ENCODE measurements at places on chromosomes 3 and 15.

DNA sequence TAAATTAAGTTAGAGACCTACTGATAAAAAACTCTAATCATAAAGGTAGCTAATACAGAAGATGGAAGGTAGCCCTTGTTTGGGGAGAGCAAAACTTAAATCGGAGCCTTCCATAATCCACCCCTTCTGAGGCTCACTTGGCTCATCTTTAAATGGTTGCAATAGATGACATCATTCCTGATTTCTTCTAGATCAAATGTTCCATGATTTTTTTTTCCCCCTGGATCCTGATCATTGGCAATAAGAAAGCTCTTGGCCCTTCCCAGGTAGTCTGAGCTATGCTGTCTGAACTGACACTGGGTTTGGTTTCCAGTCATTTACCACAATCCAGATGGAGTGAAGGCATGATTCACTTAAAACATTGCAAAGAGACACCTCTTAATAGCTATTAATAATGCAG is 92.5 kb downstream of the PIK3R4 start:
- no peak for DNase-seq

- DNase-seq, result peak; percentile 27
Observed at GRCh38 chr3:48042071-48042760, 26.0 kb upstream of the MAP4 start.

- DNase-seq, result no peak
Observed at GRCh38 chr3:115685097-115685496, 61.8 kb downstream of the GAP43 start.

DNA sequence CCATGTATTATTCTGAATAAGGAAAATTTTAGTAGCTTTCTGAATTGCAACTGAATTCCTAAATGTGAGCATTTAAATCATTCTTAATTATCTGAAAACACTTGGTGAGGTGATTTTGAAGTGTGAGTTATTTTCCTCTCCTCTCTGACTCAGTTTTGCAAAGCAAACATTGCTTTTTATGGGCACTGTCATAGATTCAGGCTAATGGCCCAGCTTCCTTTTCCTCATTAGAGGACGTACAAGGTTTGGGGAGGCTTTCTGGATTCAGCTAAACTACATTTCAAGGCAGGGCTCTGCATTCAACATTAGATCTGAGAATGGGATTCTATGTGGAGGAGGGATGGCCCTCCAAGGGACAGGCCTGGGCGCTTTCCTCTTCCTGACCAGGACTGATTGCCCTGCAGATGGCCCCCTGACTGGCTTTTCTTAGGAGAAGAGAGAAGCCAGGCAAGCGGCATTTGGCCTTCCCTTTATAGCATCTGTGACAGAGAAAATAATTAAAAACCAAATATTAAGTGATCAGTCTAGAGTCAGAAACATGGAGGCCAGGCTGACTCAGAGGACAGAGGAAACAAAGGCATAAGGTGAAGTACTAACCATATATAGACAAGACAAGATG is 53.0 kb upstream of the STXBP5L start:
- peak; percentile 32 for DNase-seq

DNA sequence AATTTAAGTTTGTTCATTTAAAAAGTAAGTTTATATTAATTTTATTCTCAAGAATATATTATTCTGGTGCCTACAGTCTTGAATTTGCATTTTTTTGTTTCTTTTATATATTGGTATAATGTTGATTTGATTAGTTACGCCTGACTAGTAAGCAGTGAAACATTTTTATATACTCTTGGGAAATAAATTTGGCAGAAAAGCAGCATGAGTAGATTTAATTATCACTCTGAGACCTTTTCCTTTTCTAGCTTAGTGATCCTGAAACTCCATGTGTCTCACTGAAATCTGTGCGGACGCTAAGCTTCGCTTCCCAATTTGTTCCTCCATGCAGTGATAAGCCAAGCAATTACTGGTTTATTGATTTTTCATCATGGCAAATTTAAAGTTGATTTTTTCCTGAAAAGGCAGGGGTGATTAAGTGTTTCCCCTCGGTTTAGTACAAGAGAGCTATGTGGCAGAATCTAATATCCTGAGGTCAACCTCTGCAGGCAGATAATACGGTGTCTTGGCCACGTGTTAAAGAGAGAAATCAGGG is 87.2 kb upstream of the MLF1 start:
- DNase-seq, result no peak

DNA sequence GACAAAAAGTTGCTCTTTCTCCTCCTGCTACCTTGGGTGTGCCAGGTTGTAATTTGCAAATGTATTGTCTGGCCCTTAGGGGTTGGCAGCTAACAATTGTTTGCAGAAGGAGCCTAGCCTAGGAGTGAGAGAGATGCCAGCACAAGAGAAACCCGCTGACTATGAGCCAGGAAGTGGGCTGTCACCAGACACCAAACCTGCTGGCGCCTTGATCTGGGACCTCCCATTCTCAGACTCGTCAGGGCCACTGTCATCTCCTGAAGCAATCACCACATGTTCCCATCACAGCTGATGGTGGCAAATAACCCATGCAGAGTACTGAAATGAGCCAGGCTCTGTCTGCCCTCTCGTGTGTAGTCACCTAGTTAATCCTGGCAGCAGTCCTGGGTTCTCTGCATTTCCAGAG is 406.4 kb upstream of the NPAP1 start:
- peak; percentile 5 for DNase-seq

GRCh38 chr3:4712109-4712508 is 219.0 kb downstream of the ITPR1 start:
- DNase-seq, result peak; percentile 99

DNA sequence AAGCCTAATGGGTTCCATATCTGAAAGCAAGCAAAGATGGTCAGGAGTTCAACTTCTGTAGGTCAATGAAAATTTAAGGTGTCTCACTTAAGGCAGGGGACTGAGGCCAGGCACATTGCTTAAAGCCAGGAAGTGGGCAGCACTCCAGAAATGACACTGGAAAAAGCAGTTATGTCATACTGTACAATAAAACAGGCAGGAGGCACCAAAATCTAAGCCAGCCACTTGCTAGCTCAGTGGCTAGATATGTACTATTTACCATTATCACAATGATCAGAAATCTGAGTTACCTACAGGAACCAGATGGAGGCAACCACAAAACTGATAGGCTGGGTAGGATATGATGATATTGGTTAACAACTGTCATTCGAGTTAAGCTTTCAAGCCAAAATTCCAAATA is 57.3 kb downstream of the FRMD5 start:
- DNase-seq, result peak; percentile 25

DNA sequence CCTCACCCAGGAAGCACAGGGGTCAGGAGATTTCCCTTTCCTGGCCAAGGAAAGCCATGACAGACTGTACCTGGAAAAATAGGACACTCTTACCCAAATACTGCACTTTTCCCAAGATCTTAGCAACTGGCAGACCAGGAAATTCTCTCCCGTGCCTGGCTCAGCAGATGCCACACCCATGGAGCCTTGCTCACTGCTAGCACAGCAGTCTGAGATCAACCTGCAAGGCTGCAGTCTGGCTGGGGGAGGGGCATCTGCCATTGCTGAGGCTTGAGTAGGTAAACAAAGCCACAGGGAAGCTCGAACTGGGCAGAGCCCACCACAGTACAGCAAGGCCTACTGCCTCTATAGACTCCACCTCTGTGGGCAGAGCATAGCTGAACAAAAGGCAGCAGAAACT is 567.3 kb upstream of the LMCD1 start:
- no peak for DNase-seq

- DNase-seq, result no peak
Observed at GRCh38 chr3:170024581-170024980, 13.2 kb upstream of the GPR160 start.

- peak; percentile 31 for DNase-seq
Observed at GRCh38 chr3:181718369-181718768, 6.6 kb downstream of the SOX2 start.

DNA sequence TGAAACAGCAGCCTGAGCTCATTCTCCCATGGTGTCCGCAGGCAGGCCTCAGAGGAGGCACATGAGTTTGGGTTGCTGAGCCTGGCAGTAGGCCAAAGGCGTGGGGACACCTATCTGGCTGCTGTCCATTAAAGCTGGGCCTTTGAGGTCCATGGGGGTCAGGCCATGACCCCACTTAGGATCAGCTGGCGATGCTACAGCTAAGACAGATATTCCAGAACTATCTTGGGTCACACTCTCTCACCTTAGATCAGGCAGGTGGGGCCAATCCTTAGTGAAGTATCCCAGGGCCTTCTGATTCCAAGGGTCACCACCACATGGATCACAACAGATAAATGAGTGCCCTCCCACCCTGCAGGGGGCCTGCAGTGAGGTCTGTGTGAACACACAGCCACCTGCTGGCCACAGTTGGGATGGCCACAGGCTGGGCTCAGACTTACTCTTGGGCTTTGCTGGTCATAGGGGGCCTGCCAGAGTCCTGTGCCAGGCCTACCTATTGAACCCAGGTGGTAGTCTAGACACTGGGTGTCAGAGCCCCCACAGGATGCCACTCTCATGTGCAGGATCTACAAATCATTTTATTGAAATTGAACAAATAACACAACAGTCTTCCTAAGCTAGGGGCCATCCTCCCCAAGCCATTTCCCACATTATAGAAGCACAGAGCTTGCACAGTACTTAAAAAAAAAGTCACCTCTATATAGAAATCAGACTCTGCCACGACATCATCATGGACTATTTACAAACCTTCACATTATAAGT is 2.0 kb upstream of the HYAL2 start:
- peak; percentile 49 for DNase-seq

GRCh38 chr15:90883526-90883975 is 753 bp upstream of the FES start:
- no peak for DNase-seq

DNA sequence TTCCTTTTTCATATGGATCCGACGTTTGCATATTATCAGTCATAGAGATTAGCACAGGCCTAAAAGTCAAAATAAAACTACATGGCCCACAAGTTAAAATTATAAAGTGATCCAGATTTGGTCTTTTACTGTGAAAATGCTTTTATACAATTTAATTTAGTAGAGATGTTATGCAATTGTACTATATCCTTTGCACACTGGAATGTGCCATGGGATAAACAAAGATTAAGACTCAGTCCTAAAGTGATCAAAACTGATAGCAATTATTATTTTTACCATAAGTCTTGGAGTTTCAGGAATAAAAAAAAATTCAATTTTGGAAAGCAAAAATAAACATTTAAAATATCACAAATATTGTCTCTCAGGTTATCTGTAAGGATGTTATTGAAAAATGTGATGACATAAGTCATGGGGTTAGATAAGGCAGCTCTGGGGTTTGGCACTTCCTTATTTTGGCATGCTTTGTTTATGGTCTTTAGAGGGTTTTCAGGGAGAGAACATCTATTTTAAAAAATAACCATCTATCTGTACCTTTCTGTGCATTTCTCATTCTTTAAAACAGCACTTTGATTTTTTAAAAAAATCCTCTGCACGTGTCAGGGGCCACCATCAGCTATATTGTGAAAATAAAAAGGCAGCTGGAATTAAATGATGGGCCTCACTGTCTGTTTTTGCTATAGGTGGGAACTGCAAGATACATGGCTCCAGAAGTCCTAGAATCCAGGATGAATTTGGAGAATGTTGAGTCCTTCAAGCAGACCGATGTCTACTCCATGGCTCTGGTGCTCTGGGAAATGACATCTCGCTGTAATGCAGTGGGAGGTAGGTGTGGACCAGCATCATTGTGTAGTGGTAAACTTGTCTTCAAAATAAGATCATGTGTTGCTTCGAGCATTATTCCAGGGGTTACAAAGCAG is 67.3 kb downstream of the TGFBR2 start:
- no peak for DNase-seq

DNA sequence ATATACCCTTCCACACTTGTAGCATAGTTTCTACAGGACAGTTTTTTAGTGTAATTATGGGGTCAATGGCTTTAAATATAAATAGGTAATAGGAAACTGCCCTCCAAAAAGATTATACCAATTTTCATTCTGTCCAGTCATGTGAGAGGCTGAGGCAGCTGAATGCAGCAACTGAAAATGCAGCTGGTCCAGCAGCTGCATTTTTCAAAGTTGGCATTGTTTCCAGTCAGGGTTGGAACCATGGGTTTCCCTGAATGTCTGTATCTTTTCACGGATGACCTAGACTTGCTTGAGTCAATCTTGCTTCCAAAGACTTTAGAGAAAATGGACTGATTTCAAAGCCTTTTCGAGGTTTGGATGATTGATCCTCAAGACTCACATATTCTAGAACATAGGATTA is 9.9 kb upstream of the KNL1 start:
- DNase-seq, result no peak

DNA sequence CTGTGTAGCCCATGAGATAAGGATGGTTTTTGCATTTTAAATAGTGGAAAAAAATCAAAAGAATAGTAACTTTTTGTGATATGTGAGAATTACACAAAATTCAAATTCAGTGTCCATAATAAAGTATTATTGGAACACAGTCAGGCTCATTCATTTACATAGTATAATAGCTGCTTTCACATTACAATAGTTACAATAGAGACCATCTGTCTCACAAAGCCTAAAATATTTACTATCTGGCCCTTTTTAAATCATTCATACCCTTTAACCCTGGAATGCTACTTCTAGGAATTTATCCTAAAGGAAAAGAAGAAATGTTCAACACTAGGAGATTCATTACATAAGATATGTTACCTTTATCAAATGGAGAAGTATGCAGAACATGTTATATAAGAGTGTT is 35.5 kb upstream of the TM4SF4 start:
- no peak for DNase-seq

GRCh38 chr3:177977381-177978158 is 558.7 kb upstream of the KCNMB2 start:
- DNase-seq, result peak; percentile 91

All from bronchial epithelial cell (primary cell).